Progenitor cell of endocrine pancreas (in vitro differentiated cells): ENCODE measurements at places on chromosomes 16 and 17. TPM values are rescaled to one million over a fixed set of nuclear protein-coding genes. Genes with fewer than 3 reads are reported as not detected.

GRCh38 chr16:1285669-1286512, 23.5 kb upstream of the UBE2I start:
- no peak overlapping the region for H3K27ac ChIP-seq
- no peak for DNase-seq
- H3K4me1 ChIP-seq, result peaks cover 2% of the 10 kb centered on the region

GRCh38 chr17:35359398-35359797, 14.0 kb downstream of the SLFN11 start:
- peaks cover 44% of the 10 kb centered on the region for H3K27me3 ChIP-seq
- no peaks in the 10 kb centered on the region for H3K36me3 ChIP-seq
- no peaks in the 10 kb centered on the region for H3K4me1 ChIP-seq
- H3K4me3 ChIP-seq, result no peak overlapping the region
- H3K27ac ChIP-seq, result no peak overlapping the region

GRCh38 chr16:72189865-72190371, 18.0 kb upstream of the PMFBP1 start:
- H3K27ac ChIP-seq, result no peak overlapping the region
- no peak overlapping the region for H3K4me3 ChIP-seq
- no peaks in the 10 kb centered on the region for H3K4me1 ChIP-seq
- DNase-seq, result no peak
- H3K36me3 ChIP-seq, result peaks cover 3% of the 10 kb centered on the region
- peaks cover 5% of the 10 kb centered on the region for H3K27me3 ChIP-seq

DNA sequence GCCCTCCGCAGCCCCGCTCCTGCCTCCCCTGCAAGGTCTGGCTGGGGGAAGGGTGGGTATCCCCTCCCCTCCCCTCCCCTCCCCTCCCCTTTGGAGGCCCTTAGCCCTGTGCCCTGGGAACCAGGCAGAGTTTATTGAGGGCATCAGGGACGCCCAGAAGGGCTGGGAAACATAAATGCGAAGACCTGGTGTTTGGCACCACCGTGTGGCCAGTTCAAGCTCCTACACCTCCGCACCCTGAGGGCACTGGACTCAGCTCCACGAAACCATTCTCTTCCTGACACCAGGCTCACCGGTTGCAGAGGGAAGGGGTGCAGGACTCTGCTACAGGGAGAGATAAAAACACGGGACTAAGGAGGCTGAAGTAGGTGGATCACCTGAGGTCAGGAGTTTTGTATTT, 1.0 kb upstream of the AIPL1 start:
- no peak overlapping the region for H3K4me3 ChIP-seq
- H3K27ac ChIP-seq, result no peak overlapping the region
- H3K36me3 ChIP-seq, result no peaks in the 10 kb centered on the region

DNA sequence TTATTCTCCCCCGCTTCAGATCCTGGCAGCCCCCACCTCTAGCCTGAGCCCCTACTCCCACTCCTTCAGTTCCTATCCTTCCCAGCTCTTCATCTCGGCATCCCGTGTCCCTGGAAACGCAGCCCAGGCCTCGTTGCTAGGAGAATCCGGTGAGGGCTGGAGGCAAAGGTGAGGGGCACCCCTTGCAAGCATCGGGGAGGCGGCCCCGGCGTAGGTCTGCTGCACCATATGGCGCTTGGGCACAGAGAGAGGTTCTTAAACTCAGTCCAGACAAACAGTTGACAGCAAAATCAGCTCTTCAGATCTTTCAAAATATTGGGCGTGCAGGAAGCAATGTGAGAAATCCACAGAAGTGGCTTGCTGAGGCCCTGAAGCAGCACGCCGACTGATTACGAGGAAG, 15.0 kb downstream of the SLC38A8 start:
- H3K27me3 ChIP-seq, result peaks cover 24% of the 10 kb centered on the region
- H3K4me3 ChIP-seq, result no peak overlapping the region
- no peak for DNase-seq
- H3K4me1 ChIP-seq, result peaks cover 10% of the 10 kb centered on the region
- peak overlapping the region; percentile 27 for H3K27ac ChIP-seq

The SLFN14 gene
- total RNA-seq, result not detected in 2 replicates

The UMOD gene
- total RNA-seq, result 0.11 TPM in 1 of 2 replicates, not detected in the other
